ENCODE measurements at places on chromosomes 13 and 19. TPM values are rescaled to one million over a fixed set of nuclear protein-coding genes. Genes with fewer than 3 reads are reported as not detected.

HS6ST3 gene
- total RNA-seq = 1.6 TPM

PCDH20 gene
- total RNA-seq = 0.11 TPM

SPACA4 gene
- total RNA-seq = not detected

ZNF835 gene
- 1.3 TPM for total RNA-seq

TJP3 gene
- total RNA-seq = 0.03 TPM

CLEC17A gene
- total RNA-seq = 0.42 TPM

NTF4 gene
- total RNA-seq = not detected

ADGRE1 gene
- 15.8 TPM for total RNA-seq

ERFL gene
- total RNA-seq = not detected

SIGLEC8 gene
- total RNA-seq = not detected

Data from Daoy (cell line).